Activated T-helper 2 cell treated with anti-CD3 and anti-CD28 coated beads, Interferon-gamma antibody, Interleukin-2, Interleukin-4, amounts not matched to agents 10 μg/mL and 5 μg/mL and 100 μg/mL, durations not matched to agents 14 hours and 24 hours and 36 hours (primary cell): ENCODE measurements at places on chromosomes 3 and 15. TPM values are rescaled to one million over a fixed set of nuclear protein-coding genes. Genes with fewer than 3 reads are reported as not detected.

DNA sequence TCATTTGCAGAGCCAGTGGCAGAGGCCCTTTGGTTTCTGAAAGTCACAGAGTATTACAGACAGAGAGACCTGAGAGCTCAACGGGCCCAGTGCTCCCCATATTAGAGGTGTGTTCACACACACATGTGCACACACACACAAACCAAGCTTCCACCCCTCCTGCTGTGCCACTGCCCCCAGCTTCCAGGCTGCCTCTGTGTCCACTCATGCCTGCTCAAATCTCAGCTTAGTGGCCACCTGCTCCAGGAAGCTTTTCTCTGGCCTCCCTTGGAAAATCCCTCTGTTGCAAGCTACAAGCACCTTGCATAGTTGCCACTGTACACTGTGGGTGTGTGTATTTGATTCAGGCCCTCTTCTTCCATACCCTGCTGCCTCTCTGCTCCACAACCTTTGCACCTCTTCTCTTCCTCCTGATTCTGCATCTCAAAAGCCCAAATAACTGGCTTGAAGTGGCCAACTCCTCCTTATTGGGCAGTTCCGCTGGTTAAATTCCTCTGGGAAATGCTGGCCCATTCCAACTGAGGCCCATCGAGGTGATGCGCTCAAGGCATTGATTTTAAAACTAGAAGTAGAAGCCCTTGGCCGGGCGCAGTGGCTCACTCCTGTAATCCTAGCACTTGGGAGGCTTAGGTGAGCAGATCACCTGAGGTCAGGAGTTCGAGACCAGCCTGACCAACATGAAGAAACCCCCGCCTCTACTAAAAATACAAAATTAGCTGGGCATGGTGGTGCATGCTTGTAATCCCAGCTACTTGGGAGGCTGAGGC lies 23.0 kb downstream of the MESD start:
- DNase-seq, result no peak

DNA sequence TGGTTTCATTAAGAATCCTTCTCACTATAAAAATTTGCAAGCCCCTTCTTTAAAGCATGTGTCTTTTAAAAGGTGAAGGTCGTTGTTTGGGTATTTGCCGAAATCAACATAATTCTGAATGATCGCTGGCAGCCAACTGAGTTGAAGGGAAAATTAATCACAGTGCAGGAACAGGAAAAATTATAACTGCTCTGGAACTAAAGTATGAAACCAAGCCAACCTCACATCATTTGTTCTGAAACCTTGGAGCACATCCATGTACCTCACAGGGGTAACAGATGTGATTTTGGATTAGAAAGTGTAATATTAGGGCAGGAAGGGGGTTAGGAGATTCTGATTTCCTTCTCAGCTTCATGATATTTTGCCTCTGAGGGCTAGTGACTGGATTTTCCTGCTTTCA lies 52.2 kb upstream of the PTX3 start:
- no peak for DNase-seq

DNA sequence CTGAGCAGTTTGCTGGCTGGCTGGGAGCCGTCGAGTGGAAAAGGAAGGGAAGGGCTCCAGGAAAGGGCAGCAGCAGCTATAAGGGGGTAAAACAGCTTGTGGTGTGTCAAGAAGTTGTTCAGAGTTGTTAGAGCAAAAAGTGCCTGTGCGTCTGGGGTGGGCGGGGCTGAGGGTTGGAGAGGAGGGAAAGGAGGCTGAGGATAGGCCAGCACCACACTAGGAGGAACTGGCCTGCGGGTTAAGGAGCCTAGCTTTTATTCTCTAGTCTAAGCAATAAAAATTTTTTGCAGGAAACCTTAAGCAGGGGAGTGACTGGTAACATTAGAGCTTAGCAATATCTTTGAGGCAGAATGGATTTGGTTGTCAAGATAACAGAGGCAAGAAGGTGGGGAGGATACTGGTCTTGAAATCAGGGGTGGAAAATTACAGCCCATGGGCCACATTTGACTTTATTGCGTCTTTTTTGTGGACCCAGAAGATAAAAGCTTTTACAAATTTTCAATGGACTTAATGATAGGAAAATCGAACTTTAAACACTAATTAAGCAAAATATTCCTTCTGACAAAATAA lies 134.5 kb upstream of the AADACL2 start:
- no peak for DNase-seq

DNA sequence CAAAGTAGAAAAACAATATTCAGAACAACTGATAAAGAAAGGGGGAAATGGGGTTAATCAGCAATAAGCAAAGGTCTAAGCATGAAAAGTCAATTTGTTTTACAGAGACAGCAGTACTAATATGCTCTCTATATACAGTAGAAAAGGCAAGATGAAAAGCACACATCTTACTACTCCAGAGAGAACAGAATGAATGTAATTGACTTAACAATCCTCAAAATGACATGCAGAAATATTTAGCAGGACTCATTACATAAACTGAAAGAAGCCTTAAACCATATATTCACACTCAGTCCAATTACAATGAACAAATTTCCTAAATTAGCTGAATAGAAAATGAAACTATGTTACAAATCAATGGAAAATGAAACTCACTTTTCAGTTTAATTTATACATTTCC lies 319.8 kb downstream of the SUCLG2 start:
- no peak for DNase-seq

DNA sequence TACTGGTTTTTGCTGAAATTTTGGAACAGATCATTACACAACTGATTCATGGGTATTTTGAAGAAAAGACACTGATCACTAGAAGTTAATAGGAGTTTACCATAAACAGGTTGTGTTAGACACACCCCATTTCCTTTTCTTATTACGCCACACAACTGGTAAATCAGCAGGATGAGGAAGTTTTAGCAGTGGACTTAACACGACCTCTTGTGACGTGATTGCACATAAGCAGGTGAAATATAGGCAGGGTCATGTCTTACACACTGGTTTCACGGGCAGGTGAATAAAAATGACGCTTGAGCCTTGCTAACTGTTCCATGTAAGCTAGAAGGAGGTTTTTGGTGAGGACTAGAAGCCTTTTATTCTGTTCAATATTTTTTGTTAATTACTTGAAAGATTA lies 27.1 kb upstream of the TPRG1 start:
- peak; percentile 12 for DNase-seq

DNA sequence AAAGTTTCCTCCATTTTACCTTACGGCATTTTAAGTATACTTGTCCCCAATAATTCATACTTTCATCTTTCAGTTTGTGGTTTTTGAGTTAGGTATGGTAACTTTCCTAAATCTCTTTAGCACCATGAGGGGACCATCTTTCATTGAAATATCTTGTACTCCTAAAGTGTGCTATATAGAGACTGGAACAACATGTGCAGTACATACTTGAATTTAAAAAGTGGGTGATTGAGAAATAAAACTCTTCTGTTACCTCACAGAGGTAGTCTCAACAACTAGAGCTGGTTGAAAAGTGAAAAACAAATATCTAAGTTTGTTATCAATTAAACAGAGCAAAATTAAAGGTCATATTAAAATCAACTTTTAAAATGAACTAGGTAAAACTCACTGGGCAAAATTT lies 423.1 kb downstream of the ROBO2 start:
- no peak for DNase-seq

DNA sequence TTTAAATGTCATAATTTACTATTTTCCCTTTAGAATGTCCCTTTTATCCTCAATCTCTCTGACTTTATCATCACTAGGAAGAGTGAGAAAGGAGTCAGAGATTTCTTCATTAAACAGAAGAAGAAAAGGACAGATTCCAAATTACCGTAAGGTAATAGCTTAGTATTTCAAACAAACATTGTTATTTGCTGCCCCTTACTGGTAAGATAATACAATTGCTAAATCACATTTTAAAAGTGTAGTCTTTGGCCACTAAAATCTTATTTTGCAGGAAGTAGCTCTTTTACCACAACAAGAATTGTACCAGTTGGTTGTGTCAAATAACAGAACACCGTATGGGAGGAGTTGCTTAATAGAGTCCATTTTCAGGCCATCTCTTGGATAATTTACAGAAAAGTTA lies 53.7 kb downstream of the CGGBP1 start:
- DNase-seq, result no peak

DNA sequence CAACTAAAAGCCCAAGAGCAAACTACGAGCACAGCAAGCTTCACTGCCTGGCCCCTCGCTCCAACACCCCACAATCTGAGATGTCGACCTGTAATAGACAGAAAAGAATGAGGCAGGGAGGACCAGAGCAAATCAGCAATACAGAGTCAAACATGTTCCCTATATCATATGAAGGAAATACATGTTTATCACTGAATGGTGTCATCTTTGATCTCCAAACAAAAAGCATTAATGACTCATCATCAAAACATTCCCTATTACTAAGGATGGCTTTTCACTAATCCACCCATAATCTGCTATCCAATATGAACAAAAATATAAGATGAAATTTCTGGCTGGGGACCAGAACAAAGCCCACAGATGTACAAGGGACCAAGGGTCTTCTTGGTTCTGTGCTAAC lies 34.7 kb downstream of the MYO5A start:
- no peak for DNase-seq

DNA sequence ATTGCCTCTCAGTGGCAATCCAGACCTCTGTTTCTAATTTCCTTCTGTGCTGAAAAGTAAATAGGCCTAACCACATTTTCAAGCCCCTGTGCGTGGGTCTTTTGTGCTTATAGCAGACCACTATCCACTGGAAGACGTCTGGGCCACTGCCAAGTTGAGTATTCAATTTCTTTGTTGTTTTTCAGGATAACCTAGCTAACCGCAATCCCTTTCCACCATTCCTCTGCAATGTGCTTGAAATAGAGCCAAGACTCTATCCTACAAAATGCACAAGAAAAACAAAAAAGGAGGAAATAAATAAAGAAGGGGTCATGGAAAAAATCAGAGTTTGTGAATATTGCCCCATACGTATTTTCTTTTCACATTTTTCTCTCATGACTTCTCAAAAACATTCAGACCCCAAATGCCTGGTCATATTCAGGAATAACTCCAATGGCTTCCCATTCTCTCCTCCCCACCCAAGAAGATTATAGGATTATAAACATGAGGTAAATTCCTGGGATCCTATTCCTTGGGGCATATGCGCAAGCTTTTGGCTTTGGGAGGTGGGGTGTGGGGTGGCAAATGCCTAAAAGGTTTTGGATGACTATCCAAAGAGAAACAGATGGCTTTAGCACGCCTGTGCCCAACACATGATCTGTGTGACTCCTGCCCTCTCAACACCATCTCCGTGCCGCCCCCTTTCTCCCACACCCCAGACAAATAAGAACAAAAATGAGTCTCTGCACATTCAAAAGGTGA lies 217.9 kb upstream of the THBS1 start:
- no peak for DNase-seq

DNA sequence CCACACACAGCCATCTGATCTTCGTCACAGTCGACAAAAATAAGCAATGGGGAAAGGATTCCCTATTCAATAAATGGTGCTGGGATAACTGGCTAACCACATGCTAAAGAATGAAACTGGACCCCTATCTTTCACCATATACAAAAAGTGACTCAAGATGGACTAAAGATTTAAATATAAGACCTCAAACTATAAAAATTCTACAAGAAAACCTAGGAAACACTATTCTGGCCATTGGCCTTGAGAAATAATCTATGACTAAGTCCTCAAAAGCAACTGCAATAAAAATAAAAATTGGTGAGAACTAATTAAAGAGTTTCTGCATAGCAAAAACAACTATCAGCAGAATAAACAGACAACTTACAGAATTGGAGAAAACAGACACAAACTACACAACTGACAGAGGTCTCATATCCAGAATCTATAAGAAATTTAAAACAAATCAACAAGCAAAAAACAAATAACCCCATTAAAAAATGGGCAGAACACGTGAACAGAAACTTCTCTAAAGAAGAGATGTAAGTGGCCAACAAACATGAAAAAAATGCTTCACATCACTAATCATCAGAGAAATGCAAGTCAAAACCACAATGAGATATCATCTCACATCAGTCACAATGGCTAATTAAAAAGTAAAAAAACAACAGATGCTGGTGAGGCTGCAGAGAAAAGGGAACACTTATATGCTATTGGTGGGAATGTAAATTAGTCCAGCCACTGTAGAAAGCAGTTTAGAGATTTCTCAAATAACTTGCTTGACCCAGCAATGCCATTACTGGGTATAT lies 104.0 kb downstream of the NR1I2 start:
- DNase-seq, result no peak

DNA sequence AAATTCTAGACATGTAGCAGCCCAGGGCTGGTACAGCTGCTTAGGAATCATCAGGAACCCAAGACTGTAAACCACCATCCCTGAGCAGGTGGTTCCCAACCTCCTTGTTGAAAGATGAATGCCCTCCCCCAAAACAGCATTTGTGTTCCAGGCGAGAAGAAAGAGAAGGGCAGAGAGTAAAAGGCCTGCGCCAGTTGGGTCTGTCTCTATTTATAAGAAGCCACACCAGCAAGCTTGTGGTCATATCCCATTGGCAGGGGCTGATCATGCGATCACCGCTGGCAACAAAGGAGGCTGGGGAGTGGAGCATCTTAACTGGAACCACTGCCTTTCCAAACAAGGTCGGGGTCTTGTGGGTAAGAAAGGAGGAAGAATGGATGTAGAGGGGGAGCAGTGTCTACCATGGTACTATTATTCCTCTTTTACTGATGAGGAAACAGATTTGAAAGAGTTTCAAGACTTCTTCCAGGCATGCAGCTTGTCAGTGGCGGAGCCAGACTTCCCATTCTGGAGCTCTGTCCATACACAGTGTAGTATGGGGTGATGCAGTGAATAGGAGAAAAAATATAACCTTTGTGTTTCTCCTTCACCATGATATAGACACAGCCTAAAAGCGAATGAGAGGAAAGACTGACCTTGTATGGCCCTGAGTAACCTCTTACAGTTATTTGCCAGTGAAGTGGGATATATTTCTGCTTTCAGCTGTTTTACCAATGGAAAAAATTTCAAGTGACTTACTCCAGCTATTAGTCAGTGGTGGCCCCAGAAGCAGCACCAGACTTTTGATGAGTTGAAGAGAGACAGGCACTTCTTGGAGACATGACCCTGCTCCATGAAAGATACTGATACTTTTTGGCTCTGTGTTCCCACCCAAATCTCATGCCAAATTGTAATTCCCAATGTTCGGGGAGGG lies 222.6 kb downstream of the ABHD5 start:
- no peak for DNase-seq

DNA sequence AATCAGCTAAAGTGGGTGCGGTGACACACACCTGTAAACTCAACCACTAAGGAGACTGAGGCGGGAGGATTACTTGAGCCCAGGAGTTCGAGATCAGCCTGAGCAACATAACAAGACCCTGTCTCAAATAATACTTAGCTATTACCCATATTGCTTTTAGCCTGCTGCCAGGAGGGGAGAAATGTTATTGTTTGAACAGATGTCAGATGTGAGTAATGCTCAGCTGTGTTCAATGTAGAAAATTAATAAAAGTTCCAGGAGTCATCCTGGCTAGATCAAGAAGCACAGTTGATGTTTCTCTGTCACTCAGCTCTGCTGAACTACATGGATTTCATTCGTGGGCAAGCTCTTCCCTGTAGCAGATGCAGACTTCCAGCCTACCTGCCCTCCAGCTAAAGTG lies 22.2 kb downstream of the LSM3 start:
- no peak for DNase-seq

- DNase-seq, result no peak
Measured at GRCh38 chr3:152496716-152497115, 228.0 kb downstream of the MBNL1 start.

GRCh38 chr15:39685999-39686613 lies 96.5 kb downstream of the FSIP1 start:
- DNase-seq, result no peak

- no peak for DNase-seq
Measured at GRCh38 chr15:64698823-64699222, 76.6 kb downstream of the RBPMS2 start.

Gene ALDH1A2
- total RNA-seq, result 1.1 and 1.2 TPM in 2 replicates

Gene C2CD4A
- not detected in 2 replicates for total RNA-seq

Gene TNNC1
- 0.34 and 0.46 TPM in 2 replicates for total RNA-seq

Gene TMEM40
- not detected in 2 replicates for total RNA-seq

Gene ROPN1B
- not detected in 2 replicates for total RNA-seq

Gene ARMC8
- 39.8 and 40.6 TPM in 2 replicates for total RNA-seq

Gene HRG
- total RNA-seq, result not detected in 2 replicates

Gene LSM3
- 15.1 and 18.3 TPM in 2 replicates for total RNA-seq
